ENCODE measurements at places on chromosomes 3 and 15.
A peak's percentile ranks its signal among the peaks of the same experiment; 100 is the strongest.

DNA sequence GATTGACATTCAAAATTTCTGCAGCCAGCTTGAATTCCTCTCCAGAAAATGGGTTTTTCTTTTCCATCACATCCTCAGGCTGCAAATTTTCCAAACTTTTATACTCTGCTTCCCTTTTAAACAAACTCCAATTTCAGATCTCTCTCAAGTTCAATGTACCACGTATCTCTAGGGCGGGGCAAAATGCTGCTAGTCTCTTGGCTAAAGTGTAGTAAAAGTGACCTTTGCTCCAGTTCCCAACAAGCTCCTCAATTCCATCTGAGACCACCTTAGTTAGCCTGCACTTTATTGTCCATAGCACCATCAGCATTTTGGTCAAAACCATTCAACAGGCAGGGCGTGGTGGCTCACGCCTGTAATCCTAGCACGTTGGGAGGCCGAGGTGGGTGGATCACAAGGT is 46.7 kb downstream of the NIPA2 start:
- DNase-seq = no peak

- no peak for DNase-seq
These were observed 219.5 kb downstream of the SV2B start for GRCh38 chr15:91319371-91320059.

- peak; percentile 8 for DNase-seq
These were observed 1008.8 kb downstream of the ROBO2 start for GRCh38 chr3:78048698-78049097.

- no peak for DNase-seq
These were observed 89.4 kb downstream of the FOXB1 start for GRCh38 chr15:60093273-60094067.

- no peak for DNase-seq
These were observed 2.1 kb downstream of the SLC41A3 start for GRCh38 chr3:126081618-126082361.

DNA sequence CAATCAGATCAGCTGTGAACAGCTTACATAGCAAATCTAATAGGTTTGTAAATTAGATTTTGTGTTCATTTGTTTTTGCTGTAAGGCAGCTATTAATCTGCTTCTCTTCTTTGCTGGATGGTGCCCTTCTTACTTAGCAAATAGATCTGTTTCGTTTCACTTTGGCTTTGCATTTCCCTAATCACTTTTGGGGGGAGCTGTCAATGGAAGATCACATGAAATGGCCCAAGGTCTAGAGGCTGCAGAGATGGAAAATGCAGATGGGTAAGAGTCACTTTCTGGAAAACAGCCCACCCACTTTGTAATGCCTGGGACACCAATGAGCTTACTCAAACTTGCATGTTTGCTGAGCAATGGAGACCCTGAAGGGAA is 36.4 kb downstream of the ST8SIA2 start:
- no peak for DNase-seq

DNA sequence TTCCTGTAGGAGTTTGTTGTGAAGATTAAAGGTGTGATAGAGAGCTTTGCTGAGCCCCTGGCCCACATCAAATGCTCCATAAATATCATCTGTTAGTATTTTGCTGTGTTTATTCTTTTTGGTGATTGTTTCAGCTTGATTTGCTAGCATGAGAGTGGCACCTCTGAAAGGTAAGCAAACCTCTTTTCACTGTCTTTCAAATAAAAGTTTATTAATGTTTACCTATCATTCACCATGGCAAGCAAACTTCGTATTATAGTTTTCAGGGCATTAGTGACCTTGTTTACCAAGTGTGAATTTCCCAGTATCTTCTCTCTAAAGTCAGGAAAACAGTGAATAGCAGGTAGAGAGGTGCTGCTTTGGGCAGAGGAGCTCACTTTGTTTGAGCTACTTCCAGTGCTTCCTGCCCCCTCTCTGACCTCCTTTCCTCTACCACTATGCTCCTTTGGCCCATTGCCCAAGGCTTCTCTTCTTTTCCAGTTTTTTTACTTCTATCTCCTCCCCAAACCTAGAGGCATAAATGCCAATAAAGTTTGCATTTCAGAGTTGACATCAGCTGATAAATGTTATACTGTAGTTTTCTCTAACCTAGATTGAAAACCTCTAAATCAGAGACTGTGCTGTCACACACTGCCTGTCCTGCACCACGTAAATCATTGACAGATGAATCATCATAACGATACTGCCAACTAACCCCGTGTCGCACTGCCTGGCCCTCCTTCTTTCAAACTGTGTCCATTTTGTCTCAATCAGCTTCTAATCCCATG is 569.0 kb downstream of the TUSC7 start:
- no peak for DNase-seq

- no peak for DNase-seq
These were observed 270.0 kb downstream of the GOLGA6L6 start for GRCh38 chr15:20271647-20272046.

GRCh38 chr15:80780416-80781221 is 1.4 kb downstream of the CEMIP start:
- peak; percentile 73 for DNase-seq

DNA sequence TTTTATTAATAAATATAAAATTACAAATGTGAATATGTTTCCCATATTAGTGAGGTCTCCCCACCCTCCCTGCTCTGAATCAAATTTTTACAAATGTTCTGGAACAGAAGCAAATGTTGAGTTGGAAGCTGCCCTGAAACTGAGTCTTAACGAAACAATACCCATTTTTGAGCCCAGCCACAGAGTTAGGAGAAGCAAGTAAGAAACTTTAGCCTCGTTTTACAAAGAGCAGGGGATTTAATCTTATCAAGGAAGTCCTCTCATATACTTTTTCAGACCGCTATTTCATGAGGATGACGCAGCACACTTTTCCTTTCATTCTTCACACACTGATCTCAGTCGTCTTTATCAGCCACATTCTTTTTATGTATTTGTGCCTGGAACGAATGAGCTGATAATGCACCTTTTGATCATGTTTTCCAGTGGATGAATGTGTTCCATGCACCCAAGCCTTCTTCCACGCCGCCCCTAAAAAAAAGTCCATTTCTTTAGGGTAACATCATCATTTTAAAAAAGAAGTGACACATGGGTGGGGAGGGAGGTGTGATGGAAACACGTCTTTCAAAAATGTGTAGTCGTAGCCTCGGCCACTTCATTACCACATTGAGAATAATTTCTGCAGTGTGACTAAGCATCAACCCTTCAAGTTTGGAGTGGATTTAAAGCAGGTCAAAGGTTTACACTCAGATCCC is 48.1 kb downstream of the SETMAR start:
- DNase-seq = peak; percentile 78

All from fibroblast of villous mesenchyme (primary cell).